ENCODE measurements at places on chromosomes 1 and 21. TPM values are rescaled to one million over a fixed set of nuclear protein-coding genes. Genes with fewer than 3 reads are reported as not detected.

- no peak for DNase-seq
These were observed 177.3 kb downstream of the CAMTA1 start for GRCh38 chr1:6962478-6962995.

DNA sequence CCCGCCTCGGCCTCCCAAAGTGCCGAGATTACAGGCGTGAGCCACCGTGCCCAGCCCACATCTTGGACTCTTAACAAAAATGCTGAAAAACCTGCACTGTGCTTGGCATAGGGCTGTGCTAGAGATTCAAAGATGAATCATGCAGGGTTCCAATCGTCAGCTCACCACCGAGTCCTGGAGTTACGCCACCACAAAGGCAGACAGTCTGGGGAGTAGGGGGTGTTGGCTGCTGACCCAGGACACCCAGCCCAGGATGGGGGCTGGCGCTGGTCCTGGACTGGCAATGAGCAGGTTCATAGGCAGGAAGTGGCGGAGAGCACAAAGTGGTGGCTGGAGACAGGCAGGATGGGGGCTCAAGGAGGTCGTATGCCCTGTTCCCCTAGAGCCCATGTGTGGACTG lies 16.0 kb downstream of the PSRC1 start:
- DNase-seq, result no peak

Gene CYP4Z1
- polyA plus RNA-seq, result not detected

DNA sequence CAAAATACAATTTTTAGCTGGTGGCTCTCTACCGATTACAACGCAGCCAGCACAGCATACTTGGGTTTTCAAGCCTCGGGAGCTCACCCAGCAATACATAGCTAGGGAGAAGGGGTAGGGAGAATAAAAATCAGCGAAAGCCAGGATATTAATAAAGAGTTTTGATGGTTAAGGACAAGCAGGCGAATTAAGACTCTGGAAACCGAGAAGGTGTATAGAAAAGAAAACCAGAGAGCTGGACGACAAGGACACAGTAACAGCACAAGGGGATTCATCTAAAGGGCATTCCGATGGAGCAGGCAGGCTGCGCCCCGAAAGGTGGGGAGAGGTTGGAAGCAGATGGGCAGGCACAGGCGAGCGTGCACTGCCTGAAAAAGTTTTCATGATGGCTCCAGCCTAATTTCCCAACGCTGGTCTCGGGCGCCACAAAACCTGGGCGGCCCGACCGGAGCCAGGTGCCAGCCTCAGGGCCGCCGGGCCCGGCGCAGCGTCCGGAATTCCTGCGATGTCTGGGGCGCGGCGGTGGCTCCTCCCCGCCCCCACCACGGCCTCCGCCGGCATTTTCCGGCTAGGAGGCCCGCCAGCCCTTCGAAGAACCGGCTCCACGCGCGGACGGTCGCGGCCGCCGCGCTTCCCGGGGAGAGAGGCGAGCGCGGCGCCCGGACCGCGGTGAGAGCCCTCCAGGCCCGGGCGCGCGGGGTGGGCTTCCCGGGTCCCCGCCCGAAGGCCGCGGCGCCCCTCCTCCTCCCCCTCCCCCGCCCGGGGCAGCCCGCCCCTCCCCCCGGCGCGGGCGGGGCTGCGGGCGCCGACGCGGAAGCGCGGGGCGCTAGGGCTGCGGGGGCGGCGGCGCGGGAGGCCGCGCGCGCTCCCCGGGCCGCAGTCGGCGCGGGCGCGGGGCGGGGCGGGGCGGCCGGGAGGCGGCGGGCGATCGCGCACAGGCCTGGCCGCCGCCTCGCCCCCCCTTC lies 774 bp upstream of the DYRK1A start:
- no peak for DNase-seq

Gene ESRRG
- polyA plus RNA-seq, result 0.08 TPM

GRCh38 chr1:156865865-156866248 lies 5.2 kb downstream of the NTRK1 start:
- no peak for DNase-seq

Gene KCNN3
- 0.05 TPM for polyA plus RNA-seq

Gene KCNE1
- 0.03 TPM for polyA plus RNA-seq

DNA sequence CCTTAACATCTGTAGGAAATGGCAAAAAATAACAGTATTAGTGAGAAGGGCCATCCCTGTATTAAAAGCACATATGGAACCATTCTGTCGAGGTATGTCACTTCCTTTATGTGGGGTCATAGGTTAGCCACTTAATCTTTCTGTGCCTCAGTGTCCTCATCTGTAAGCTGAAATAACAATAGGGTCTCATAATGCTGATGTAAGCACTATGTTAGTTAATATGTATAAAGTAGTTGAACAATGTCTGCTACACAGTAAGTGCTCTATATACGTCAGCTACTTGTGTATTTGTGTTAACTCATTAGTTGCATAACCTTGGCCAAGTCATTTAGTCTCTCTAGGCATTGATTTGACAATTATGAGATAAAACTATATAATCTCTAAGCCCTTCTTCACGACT lies 11.8 kb downstream of the PLPPR5 start:
- DNase-seq, result no peak
